ENCODE measurements at places on chromosomes 4 and X. TPM values are rescaled to one million over a fixed set of nuclear protein-coding genes. Genes with fewer than 3 reads are reported as not detected.
A peak's percentile ranks its signal among the peaks of the same experiment; 100 is the strongest.

DNA sequence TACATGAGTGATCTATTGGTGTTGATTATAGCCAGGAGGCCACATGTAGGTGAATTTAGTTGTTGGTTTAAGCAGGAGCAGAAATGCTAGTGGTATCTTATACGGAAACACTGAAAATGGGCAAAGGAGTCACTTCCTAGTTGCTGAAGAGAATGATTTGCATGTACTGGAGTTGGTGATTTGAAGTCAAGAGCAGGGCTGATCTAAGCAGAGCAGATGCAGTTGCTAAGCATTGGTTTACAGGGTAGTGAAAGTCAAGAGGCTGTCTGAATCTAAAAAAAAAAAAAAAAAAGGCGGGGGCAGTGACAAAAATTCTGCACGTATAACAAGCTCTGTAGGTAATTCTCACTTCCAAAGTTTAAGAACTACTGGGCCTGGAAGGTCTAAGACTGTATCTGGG is 90.4 kb upstream of the HPRT1 start:
- DNase-seq: no peak

- no peak for DNase-seq
Observed at GRCh38 chr4:143351774-143352451, 15.2 kb downstream of the GAB1 start.

- peak; percentile 80 for DNase-seq
Observed at GRCh38 chr4:18689308-18690115, 668.0 kb upstream of the LCORL start.

GRCh38 chrX:39309721-39310152 is 508.5 kb downstream of the MID1IP1 start:
- peak; percentile 52 for DNase-seq

DNA sequence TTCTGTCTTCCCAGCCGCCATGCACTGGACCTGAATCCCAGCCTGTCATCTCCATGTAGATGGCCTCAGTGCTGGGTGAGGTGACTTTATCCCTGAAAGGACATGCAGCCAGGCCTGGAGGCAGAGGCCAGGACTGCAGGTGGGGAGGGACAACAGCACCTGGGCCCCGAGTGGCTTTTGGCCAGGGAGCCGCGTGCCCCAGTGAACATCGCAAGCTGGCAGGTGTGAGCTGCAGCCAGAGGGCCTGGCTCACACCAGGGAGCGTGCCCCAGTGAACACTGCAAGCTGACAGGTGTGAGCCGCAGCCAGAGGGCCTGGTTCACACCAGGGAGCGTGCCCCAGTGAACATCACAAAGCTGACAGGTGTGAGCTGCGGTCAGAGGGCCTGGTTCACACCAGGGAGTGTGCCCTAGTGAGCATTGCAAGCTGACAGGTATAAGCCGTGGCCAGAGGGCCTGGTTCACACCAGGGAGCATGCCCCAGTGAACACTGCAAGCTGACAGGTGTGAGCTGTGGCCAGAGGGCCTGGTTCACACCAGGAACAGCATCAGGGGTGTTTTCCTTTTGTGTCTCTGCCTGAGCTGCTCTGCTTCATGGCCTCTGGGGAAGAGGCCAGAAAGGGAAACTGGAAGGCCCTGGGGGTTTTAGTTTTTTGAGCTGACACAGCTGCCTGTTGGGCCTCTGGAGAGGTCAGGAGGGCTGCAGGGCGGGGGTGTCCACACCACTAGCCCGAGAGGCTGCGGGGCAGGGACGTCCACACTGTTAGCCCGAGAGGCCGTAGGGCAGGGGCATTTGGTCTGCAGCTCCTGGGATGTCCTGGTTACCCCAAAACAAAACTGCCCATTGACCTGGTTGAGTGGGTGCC is 22.7 kb upstream of the PSAPL1 start:
- no peak for DNase-seq

DNA sequence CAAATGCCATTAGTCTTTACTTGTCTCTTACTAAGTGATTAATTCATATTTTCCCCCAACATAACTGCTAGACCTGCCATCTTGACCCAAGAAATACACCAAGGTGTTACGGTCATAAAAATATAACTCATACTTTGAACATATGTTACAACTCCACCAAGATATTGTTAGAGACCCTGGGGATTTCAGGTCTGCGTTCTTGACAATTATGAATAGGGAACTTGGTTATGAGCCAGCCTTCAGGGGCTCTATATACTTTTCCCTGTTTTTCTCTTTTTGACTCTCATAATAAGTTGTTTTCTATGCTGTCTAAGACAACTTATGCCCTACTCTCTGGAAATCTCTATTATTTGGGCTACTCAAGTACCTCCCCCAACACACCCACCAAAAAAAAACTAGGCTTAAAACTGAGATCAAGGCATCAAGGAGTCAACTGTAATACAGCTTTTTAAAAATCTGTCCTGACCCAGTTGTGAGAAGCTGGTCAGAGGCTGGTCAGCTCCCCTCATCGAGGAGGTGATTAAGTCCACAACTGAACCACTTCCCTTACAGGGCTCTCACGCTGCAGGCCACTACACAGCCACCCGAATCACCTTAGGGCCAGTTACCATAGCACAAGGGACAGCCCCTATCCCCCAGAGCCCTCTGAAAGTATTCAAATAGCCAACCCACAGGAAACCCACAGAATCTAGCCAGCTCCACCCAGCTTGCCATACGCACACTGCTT is 10.5 kb upstream of the TLR3 start:
- no peak for DNase-seq

DNA sequence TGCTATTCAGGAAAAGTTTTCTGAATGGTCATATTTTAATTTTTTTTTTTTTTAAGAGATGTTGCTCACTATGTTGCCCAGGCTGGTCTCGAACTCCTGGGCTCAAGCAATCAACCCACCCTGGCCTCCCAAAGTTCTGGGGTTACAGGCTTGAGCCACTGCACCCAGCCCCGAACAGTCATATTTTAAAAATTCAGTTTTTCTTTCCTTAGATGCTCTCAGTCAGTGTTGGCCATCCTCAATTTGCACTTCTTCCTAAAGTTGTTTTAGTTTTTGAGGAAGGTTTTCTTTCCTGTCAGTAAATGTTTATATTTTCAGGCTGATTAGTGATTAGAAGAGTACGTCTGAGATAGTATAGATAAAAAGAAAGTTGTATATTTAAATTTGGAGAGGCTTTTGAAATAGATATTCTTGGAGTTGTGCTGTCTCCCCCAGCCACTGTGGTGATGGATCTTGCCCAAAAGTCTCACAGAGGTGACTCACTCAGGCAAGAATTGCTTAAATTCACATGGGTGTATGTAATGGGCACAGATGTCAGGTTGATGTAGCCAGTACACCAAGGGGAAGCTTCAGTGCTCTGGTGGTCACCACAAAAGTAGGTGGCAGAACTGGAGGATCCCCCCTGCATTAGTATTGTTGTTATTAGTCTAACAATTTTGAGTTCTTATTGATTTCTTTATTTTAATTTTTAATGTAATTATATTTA is 72.2 kb upstream of the ELOVL6 start:
- DNase-seq: peak; percentile 52

DNA sequence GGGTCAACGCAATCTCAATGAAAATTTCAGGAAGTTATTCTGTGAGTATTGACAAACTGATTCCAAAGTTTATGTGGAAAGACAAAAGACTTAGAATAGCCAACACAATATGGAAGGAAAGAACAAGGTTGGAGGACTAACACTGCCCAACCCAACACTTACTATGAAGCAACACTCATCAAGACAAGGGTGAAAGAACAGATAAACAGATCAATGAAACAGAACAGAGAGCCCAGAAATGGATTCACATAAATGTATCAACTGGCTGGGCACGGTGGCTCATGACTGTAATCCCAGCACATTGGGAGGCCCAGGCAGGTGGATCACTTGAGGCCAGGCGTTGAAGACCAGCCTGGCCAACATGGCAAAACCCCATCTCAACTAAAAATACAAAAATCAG is 41.2 kb downstream of the FRYL start:
- no peak for DNase-seq

DNA sequence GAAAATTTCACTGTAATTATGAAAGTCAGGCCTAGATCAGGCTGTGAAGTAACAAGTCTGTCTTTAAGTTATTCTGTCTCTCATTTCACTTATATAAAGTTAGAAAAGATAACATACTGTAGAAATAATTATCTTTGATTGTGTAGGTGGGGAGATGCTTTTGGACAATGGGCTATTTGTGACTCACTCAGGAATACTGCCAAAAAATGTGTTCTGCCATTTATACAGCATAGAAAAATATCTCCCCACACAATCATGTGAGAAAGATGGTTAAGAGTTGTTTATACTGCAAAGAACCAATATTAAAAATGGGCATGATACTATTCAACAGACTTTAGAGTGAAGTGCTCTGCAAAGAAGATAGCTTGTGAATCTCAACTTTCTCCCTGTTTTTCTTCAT is 95.0 kb upstream of the GABRA2 start:
- no peak for DNase-seq

DNA sequence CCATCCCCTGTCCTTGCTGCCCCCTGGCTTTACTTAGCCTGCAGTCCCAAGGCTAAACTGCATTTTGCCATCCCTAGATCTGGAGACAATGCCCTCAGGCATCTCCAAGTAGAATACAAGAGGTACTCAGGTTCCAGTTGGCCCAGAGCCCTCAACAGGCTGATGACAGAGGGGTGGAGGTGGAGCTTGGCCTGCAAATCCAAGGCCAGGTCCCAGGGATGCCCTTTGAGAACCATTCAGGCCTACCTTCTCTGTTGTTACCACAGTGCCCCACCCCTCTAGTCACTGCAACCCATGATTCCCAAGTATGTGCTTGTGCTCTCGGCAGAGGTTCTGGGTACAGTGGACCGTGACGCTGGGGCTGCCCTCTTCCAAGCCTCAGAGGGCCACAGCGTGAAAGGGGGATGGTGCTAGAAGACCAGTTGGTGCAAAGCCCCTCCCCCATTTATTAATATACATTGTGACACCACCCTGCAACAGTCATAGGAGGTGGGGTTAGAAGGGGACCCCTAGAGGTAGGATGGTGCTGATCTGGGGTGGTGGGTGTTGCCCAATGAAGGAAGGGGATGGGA is 6.4 kb upstream of the UBA1 start:
- no peak for DNase-seq

GRCh38 chr4:123479944-123480343 is 83.3 kb downstream of the SPRY1 start:
- DNase-seq: no peak

DNA sequence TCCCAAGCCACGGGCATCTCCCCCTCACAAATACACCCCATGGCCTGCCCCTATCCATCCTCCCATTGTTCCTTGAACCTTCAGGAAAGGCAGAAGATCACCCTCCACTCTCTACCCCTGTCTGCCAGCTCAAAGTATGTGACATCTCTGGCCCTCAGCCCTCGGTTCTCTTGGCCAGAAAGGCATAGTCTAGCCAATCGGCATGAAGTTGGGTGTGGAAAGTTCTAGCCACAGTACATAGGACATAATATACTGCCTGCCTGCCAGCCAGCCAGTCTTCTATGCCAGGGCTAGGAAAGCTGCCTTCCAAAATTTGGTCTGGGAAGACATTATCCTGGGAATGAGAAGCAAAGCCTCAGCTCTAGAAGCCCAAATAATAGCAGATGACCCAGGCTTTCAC is 3.2 kb upstream of the PLP1 start:
- no peak for DNase-seq

DNA sequence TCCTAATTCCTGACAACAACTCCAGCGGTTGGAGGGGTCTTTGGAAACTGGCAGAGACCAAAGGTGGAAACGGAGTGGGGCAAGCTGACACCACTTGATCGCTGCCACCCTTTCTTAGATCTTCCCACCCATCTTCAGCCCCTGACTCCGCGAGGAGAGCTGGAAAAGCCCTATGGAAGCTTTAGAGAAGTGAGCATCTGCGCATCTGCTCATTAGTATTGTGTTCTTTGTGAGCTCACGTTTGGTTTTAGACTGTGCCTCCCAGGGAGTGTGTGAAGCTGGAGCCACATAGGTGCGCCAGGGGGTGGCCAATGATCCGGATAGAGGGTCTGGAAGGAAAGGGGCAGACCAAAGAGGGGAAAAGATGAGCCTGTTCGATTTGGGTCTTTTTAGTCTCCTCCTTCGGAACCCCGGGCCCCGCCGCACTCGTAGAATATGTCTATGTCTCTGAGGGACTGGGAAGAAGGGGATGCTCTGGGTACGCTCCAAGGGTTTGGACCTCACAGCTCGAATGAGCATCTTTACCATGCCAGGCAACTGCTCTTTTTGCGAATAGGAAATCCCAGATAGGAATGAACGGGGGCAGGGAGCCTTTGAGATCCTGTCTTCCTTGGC is 578 bp upstream of the DKK2 start:
- DNase-seq: peak; percentile 25

DNA sequence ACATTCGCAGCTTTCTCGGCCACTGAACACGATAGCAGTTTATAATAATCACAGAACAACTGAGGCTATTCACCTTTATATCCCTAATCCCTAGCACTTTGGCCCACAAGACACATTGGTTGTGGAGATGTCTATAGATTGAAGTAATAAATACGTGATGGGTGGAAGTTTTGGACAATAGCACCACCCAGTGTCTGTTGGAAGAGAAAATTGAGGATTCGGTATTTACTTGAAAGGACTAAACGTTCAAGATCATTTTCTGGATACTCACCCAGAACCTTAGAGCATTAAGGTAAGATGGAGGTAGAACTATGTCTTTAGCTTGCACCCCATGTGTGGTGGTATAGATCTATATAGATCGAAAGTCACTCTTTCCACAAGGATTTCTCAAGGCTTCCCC is 787 bp upstream of the TMSB15A start:
- peak; percentile 50 for DNase-seq

GRCh38 chrX:71367396-71367795 is 1.2 kb downstream of the TAF1 start:
- DNase-seq: no peak

- DNase-seq: no peak
Observed at GRCh38 chr4:137601934-137602333, 69.6 kb upstream of the PCDH18 start.

GRCh38 chrX:20454117-20454516 is 187.4 kb upstream of the RPS6KA3 start:
- DNase-seq: no peak

GRCh38 chr4:30450474-30450873 is 269.7 kb upstream of the PCDH7 start:
- DNase-seq: peak; percentile 2

DNA sequence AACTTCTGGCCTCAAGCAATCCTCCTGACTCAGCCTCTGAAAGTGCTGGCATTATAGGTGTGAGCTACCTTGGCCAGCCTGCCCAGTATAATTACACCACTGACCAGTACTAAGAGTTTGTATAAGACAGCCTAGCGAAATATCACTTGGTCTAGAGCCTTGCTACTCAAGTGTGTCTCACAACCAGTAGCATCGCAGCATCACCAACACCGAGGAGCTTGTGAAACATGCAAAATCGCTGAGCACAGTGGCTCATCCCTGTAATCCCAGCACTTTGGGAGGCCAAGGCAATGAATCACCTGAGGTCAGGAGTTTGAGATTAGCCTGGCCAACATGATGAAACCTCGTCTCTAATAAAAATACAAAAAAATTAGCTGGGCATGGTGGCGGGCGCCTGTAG is 102.0 kb upstream of the GATB start:
- no peak for DNase-seq

The PAGE5 gene
- polyA plus RNA-seq: not detected

The UGT8 gene
- polyA plus RNA-seq: 0.63 TPM

The SLC25A4 gene
- 150 TPM for polyA plus RNA-seq

The TMEM150C gene
- 4.0 TPM for polyA plus RNA-seq

Measured in muscle of back (tissue), 13 donors.